ENCODE measurements at places on chromosomes 4 and X.
A peak's percentile ranks its signal among the peaks of the same experiment; 100 is the strongest.

DNA sequence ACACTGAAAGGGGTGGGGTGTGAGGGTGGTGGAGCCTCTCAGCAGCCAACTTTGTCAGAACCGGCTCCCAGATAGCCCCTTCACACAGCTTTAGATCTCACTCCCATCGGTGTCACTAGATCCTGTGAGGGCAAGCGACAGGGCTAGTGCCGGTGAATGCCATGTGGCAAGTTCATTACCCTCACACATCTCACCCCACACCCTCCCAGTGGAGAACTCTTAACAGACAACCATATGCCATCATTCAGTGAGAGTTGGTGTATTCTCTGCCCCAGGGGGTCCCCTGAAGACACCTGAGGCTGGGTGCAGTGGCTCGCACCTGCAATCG, 15.3 kb downstream of the SEPTIN6 start:
- DNase-seq = no peak

DNA sequence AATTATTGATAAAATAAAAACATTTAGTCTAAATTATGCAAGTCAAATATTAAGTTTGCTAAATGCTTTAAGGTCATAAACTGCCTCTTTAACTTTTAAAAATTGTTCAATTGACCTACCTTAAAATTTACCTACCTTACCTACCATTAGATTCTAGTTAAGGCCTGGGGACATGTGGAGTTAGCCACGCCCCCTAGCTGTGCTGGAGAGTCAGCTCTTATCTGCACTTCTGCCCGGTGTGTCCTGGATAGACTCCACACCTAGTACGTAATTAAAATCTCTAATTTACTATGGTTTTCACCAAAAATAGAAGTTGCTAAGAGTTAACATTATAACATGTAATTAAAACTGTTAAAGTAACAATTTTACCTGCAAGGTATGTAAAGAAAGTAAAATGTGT, 22.7 kb downstream of the TENM3 start:
- no peak for DNase-seq

GRCh38 chr4:6019316-6020263, 1.4 kb upstream of the C4orf50 start:
- peak; percentile 22 for DNase-seq

DNA sequence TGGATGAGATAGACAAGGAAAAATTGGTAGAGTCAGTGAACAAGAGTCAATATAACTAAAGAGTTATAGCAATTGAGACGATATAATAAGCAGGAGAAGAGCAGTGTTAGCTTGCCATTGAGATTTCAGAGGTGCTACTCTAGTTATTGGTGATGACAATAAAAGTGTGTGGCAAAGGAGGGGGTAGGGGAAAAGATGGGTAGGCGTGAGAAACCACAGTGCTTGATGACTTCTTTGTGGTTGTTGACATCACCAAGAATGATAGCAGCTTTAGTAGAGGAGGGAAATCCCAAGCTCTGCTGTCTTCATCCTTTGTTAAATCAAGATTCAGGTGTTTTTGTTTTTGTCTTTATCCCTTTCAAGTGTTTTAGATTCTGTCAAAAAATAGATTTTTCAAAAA, 179.9 kb upstream of the PPP3CA start:
- DNase-seq = no peak

DNA sequence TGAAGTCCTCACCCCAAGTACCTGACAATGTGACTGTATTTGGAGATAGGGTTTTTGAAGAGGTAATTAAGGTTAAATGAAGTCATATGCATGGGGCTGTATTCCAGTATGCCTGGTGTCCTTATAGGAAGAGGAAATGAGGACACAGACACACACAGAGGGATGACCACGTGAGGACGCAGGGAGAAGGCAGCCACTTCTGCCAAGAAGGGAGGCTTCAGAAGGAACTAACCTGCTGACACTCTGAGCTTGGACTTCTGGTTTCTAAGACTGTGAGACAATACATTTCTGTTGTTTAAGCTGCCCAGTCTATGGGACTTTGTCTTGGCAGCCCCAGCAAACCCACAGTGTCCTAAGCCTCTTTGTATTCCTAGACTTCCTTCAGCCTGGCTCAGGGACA, 3.0 kb upstream of the SLC2A9 start:
- DNase-seq = no peak

GRCh38 chrX:110741213-110741796, 54.3 kb downstream of the CHRDL1 start:
- no peak for DNase-seq

DNA sequence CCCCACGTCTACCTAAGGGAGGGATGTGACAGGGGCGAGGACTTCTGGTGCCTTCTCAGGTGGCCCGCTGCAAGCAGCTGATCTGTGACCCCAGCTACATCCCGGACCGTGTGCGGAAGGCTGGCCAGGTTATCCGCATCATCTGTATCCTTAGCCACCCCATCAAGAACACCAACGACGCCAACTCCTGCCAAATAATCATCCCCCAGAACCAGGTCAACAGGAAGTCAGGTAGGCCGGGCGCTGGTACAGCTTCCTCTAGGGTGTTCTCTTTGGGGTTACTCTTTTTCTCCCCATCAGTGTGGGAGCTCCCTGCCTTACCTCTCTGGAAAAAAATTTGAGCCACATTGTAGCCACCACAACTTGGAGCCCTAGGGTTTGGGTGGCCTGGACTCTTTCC, 2.4 kb upstream of the FAM50A start:
- DNase-seq = no peak

DNA sequence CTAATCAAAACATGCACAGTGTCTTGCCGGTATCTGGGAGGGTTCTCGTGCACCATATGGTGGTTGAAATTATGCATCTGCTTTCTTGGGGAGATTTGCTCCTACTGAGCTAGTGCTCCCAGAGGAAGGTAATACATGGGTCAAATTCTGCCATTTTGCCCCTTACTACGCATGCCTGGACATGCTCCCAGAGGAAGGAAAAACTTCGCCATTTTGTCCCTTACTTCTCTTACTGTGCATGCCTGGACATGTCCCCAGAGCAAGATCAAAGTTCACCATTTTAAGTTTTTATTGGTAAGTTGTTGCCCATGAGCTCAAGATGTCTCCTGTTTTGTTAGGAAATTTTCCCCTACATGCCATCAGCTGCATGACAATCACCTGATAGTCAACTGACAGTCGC, 252.1 kb upstream of the KLHL4 start:
- no peak for DNase-seq

- DNase-seq = no peak
These were observed 44.1 kb downstream of the INPP4B start for GRCh38 chr4:142801966-142802365.

DNA sequence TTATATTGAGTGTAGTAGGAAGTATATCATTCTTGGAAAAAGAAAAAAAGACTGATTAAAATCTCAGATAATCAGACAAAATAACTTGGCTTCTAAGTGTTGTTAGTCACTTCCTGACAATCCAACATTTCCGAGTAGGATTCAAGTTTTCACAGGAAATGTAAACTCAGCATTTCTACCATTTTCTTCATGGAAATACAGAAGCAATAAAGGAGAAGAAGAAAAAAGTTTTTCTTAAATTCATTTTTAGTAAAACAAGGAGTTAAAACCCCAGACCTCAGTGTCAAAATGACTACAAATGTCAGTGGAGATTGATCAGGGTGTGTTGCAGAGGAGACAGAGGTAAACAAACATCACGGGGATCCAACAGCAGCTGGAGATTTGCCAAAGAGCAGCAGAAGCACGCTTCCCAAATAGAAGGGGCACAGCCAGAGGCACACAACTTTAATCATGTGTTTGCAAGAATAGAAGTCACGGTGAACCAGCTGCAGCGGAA, 129.3 kb upstream of the FAM9B start:
- no peak for DNase-seq

GRCh38 chr4:135434936-135435335, 1233.3 kb upstream of the PABPC4L start:
- no peak for DNase-seq

GRCh38 chrX:147912093-147912801, 528 bp downstream of the FMR1 start:
- DNase-seq = no peak

GRCh38 chr4:147085781-147086180, 140.1 kb upstream of the TTC29 start:
- no peak for DNase-seq

GRCh38 chrX:154517101-154517781, 1.2 kb upstream of the FAM3A start:
- no peak for DNase-seq

DNA sequence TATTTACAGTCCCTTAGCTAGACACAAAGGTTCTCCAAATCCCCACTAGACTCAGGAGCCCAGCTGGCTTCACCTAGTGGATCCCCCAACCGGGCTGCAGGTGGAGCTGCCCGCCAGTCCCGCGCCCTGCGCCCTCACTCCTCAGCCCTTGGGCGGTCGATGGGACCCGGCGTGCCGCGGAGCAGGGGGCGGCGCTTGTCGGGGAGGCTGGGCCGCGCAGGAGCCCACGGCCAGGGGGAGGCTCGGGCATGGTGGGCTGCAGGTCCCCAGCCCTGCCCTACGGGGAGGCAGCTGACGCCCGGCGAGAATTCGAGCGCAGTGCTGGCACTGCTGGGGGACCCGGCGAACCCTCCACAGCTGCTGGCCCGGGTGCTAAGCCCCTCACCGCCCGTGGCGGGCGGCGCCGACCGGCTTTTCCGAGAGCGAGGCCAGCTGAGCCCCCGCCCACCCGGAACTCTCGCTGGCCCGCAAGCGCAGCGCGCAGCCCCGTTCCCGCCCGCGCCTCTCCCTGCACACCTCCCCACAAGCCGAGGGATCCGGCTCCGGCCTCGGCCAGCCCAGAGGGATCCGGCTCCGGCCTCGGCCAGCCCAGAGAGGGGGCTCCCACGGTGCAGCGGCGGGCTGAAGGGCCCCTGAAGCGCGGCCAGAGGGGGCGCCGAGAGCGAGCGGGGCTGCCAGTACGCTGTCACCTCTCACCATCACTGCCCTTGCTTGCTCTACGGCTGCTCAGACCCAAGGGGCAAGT, 39.4 kb downstream of the WFS1 start:
- no peak for DNase-seq

DNA sequence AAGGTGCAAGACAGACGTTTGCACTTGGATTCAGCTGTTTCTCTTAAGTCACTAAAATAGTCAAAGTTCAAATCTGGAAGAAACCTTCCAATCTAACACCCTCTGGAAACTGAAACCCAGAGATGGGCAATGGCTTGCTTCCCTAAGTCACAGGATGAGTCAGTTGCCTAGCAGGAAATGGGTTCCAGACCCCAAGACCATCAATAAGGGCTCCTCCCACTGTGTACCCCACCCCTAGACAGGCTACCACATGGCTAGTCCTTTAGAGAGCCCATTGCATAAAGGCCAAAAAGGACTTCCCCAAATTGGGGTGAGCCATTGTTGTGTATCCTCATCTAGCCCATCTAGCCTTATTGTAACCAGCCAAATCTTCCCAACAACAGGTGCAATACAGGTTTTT, 216.2 kb downstream of the HS6ST2 start:
- DNase-seq = no peak

GRCh38 chrX:10769195-10769594, 148.8 kb upstream of the MID1 start:
- no peak for DNase-seq

DNA sequence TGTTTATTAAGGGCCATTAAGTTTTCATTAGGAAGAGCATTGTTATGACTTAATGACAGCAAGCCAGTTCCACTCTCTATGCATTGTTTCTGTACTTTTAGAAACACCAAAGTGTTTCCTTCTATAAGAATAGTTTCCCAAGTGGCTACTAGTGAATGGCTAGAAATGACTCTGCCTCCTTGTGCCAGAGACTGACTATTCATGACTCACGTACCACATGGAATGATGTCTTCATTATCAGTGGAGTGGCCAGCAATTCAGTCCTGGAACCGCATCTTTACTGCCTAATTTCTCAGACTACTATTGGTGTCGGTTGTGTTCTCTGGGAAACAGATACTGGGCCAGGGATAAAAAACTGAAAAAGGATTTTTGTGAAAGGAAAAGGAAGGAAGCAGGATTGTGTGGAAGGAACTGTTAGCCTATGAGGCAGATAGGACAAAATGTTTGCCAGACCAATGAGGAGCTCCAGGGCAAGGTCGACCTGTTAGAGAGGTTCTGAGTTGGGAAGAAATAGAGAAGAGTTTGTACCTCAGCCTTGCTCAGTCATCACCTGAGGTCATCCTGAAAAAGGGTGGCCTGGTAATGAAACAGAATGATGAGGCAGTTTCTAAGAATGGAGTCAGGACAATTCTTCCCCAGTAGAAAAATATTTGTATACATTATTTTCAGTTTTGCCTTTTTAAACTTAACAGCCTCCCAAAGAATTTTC, 218.6 kb downstream of the SPCS3 start:
- no peak for DNase-seq

GRCh38 chr4:25862411-25863346, at the start of gene SEL1L3:
Gene SEL1L3 (minus strand): TSS chr4:25862988. CDS start chr4:25862836, 152 bp downstream.
- no peak for DNase-seq

DNA sequence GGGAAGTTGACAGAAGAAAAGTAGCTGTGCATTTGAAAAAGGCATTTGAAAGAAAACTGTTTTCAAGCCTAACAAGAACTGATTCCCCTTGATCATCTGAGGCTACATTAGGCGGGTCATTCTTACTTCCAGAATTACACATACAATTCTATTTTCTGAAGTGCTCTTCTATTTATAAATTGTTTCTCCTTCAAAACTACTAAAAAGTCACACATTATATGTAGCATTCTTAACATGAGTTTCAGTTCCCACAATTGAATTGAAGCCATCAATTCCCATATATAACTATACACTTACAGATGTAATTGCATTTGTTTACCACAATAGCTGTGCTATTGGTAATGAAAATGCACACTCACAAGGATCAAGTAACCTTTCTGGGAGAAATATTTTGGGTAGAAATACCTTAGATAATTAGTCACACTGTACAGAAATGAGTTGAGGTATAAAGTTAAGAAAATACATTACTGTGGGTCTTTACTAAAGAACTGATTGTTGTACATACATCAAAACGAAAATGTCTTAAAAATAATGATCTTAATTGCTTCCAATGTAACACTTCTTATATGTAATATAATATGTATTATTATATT, 1688.0 kb upstream of the AGA start:
- DNase-seq = no peak

- no peak for DNase-seq
These were observed 6.3 kb downstream of the FNIP2 start for GRCh38 chr4:158775091-158775651.

DNA sequence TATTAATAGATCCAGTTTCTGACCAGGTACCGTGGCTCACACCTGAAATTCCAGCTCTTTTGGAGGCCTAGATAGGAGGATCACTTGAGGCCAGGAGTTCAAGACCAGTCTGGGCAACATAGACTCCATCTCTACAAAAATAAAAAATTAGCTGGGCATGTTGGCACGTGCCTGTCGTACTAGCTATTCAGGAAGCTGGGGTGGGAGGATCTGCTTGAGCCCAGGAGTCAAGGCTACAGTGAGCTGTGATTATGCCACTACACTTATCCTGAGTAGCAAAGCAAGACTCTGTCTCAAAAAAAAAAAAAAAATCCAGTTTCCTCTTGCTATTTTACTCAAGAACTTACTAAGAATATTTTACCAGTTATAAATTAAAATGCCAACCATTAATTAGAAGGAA, 91.7 kb downstream of the SLC10A6 start:
- no peak for DNase-seq

GRCh38 chrX:45749375-45749774, 548.7 kb upstream of the DIPK2B start:
- no peak for DNase-seq

GRCh38 chr4:170672381-170672965, 582.7 kb upstream of the AADAT start:
- DNase-seq = no peak
